Iris pigment epithelial cell (primary cell): ENCODE measurements at places on chromosomes 4 and X.

DNA sequence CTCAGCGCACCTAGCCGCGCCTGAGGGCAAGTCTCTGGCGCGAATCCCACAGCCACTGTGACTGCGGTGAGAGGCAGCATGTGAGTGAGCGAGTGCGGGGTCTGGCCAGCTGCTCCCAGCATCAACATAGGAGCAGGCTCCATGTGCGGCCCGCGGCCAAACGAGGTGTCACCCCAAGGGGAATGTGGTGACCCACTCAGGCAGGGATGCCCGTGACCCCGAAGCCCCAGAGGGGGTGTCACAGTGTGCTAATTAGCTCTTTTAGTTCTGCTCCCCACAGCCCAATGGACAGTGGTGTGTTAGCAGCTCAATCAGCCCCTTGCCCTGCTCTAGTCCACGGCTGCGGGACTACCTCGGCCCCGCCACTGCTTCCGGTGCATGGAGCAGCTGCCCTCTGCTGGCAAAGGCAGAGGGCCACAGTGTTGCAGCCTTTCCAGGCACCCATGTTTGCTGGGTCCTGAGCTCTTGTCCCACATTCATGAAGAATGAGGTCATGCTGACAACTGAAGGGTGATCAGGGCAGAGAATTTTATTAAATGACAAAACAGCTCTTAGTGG is 61.4 kb downstream of the AGA start:
- DNase-seq, result no peak

DNA sequence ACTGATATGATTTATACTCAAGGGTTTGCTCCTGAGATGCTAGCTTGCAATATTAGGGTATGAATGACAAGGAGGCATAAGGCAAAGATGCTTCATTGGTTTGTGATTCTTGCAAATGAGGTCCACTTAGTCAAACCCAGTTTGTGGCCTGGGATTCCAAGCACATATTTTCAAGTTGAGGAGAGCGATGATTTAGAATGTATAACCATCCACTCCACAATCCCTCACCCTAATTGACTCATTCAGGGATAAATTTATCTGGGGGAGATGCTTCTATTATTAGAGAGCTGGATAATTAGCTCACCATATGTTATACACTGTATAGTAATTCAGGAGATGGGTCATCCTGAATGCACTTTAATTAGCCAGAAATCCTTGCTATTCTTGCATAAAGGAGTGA is 118.3 kb upstream of the PUDP start:
- DNase-seq, result no peak

- no peak for DNase-seq
Observed at GRCh38 chr4:47873877-47874541, 36.1 kb upstream of the CORIN start.

GRCh38 chr4:75644095-75644494 is 13.8 kb upstream of the CDKL2 start:
- DNase-seq, result no peak

- DNase-seq, result peak; percentile 67
Observed at GRCh38 chr4:5142726-5143125, 91.4 kb downstream of the STK32B start.

DNA sequence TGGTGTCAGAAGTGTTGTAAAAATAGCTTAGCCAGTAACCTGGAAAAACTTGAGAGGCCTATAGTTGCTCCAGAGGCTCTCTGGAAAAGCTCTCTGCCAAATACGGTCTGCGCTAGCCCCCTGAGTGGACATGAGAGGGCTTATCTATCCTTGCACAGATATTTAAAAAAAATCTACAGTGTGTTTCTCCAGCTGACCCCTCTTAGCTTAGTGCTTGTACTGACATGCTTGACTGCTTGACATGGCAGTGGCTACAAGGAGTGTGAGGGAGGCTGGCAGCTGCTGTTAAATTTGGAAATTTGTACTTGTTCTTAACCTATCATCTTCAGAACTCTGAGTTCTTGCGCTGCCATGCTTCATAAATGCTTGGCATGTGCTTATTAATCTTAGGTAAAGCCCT is 229.2 kb downstream of the RBMX2 start:
- DNase-seq, result no peak

GRCh38 chr4:3239303-3239702 is 9.7 kb upstream of the MSANTD1 start:
- DNase-seq, result no peak

DNA sequence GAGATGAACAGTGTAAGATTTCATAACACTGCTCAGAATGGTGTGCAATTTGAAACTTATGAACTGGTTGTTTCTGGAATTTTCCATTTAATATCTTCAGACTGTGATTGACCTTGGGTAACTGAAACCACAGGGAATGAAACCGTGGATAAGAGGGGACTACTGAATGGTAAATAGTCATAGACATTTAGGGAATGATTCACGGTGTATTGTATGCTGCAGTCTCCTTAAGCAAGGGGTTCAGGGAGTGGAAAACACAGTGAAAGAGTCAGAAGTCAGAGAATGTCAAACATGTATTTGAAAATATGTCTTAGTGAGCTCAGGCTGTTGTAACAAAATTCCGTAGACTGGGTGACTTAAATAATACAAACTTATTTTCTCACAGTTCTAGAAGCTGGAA is 398.2 kb upstream of the DIPK2B start:
- DNase-seq, result peak; percentile 90

DNA sequence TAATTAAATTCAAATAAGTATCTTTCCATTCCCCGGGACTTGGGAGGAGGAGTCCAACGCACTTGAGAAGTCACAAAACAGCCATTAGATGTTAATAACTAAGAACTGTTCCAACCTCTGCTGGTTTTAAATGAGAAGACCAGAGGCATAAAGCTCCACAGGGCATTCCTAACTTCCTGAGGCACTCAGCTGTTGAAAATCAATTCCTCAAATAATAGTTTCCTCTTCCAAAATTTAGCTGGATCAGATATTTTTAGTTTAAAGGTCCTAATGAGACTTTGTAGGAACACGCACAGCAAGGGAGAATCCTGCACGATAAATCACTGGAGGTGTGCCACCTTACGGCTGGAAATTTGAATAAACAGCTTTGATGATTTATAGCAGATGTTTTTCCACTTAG is 504.3 kb upstream of the ZFP42 start:
- DNase-seq, result no peak

GRCh38 chr4:112552668-112553067 is 36.7 kb upstream of the NEUROG2 start:
- DNase-seq, result peak; percentile 65

GRCh38 chr4:155675709-155676429 is 9.2 kb downstream of the GUCY1A1 start:
- peak; percentile 38 for DNase-seq

DNA sequence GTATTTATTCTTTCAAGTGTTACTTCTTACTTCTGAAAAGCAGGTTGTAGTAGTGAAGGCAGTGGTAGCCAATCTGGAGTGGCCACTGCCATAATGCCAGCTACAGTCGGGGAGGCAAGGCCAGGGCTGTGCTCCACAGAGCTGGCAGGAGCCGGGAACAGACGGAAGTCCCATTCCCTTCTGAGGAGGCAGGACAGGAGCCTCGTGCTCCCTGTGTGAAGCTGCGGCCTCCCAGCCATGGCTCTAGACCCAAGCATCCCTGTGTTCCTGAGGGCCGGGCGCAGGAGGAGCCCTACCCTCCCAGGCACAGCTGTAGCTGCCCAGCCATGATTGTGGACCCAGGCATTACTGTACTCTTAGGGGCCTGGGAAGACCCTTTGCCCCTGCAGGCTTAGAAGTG is 461.8 kb downstream of the ADGRL3 start:
- DNase-seq, result no peak

GRCh38 chr4:52059372-52059771 is 8.3 kb downstream of the SPATA18 start:
- peak; percentile 78 for DNase-seq

DNA sequence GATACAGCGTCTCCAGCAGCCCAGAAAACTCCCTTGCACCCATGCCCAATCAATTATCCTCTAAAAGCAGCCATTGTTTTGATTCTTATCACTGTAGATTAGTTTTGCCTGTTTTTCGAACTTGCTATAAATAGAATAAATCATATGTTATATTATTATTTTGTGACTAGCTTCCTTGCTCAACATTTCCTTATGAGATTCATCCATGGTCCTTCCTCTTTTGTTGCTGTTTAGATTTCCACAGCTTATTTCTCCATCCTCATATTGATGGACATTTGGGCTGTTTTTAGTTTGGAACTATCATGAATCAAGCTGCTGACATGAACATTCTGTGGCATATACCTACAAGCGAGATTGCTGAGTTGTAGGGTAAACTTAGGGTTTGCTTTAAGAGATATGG is 595.3 kb downstream of the BCOR start:
- no peak for DNase-seq

- DNase-seq, result peak; percentile 73
Observed at GRCh38 chrX:103356130-103356798, at the start of gene TCEAL9. TCEAL9 (plus strand) TSS chrX:103356506; CDS start chrX:103357685, 1,179 bp downstream.

GRCh38 chrX:153477901-153478300 is 7.5 kb upstream of the HAUS7 start:
- no peak for DNase-seq

DNA sequence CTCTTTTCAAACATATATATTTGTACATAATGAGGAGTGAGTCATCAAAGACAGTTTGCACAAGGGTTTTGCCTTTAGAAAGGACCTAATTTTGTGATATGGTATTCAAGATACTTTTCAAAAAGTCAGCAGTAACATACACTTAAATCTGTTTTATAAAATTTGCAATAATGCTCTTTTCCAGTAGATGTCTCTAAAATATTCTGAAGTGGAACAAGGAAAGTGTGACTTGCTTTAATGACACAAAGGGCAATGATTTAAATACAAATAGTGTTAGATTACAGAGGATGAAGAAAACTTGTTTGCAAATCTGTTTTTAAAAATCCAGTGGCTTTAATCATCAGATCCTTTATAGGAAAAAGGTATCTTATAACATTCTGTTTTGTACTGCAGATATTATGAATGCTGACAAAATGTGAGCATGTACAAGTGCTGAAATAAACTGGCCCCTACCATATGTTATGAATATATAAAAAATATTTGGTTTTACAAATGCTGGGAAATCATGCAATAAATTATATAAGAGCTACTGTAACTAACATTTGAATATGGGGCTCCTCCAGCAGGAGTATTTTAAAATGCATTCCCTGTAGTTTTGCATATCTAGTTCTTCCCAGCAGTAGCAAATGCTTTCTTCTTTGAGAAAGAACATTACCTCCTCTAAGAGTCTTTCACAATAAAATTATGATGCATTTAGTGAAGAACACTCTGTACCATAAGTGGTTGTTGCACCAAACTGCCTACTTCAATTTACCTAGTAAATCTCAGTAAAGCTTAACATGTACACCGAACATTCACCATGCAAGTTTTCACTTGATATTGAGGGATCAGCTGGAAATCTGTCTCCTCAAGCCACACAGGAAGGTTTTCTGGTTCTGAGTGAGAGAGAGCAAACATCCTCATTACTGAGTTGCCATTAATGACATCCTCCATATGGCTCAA is 20.2 kb downstream of the MMRN1 start:
- no peak for DNase-seq
